Transverse colon (tissue), 4 donors: ENCODE measurements at places on chromosomes 5 and 9. TPM values are rescaled to one million over a fixed set of nuclear protein-coding genes. Genes with fewer than 3 reads are reported as not detected.

The DOCK2 gene
- total RNA-seq: 24.0 TPM

The SH2D3C gene
- total RNA-seq: 4.0 TPM

The NKD2 gene
- total RNA-seq: not detected

The HBEGF gene
- 39.1 TPM for total RNA-seq

The ROPN1L gene
- not detected for total RNA-seq

The LVRN gene
- not detected for total RNA-seq

The NR4A3 gene
- 0.82 TPM for total RNA-seq

The GRM6 gene
- total RNA-seq: not detected

The FOXD4L3 gene
- not detected for total RNA-seq

The TICAM2 gene
- not detected for total RNA-seq

The CD274 gene
- 1.2 TPM for total RNA-seq

The TMEM171 gene
- 179 TPM for total RNA-seq

The FBP1 gene
- total RNA-seq: 55.7 TPM

The WNT8A gene
- not detected for total RNA-seq

The IFNB1 gene
- not detected for total RNA-seq

The GGTA1 gene
- 1.9 TPM for total RNA-seq

The CCL19 gene
- total RNA-seq: not detected

The PTGES gene
- 11.0 TPM for total RNA-seq

The FBXL7 gene
- 6.7 TPM for total RNA-seq

The HAVCR2 gene
- 4.4 TPM for total RNA-seq

The FYB1 gene
- total RNA-seq: 9.4 TPM
